CD4-positive, alpha-beta T cell treated with Interleukin-6 at 100 ng/mL for 8 hours (primary cell): ENCODE measurements at places on chromosomes 16 and 17.
A peak's percentile ranks its signal among the peaks of the same experiment; 100 is the strongest.

DNA sequence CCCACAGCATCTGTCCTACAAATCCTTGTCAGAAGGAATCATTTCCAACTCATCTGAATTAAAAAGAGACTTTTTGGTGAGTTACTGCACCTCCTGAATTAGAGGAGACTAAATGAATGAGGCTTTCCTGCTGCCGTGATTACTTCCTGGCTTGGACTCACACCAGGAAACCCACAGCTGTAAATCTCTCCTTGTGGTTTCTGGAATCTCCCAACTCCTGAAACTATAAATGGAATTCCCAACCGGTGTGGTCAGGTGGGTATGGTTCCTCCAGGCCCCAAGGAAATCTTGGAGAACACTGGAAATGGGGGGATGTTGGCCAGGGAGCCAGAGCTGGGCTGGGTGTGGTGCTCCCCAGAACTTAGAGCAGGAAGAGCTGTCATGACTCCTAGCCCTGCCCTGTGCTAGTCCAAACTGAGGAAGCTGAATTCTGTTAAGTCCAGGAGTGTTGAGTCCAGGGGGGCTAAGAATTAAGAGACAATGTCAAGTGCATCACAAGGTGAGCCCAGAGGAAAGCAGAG lies 216.4 kb downstream of the GSG1L start:
- no peak for DNase-seq

DNA sequence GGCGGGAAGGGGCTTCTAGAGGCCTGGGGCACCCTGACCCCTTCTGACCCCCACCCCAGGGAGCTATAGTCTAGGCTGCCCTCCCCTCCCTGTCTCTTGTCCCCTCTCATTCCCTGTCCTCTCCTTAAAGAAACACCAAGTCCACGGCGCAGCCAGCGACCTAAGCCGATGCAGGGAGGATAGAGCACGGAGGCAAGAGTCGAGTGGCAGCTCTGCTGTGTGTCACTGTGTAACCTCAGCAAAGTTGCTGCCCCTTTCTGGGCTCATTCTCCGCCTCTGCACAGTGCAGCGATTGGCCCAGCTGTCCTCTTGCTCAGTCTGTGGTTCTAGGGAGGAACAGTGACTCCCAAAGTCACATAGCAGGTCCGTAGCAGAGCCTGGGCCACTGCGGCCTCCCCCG lies 36.5 kb upstream of the SBK1 start:
- no peak for DNase-seq

DNA sequence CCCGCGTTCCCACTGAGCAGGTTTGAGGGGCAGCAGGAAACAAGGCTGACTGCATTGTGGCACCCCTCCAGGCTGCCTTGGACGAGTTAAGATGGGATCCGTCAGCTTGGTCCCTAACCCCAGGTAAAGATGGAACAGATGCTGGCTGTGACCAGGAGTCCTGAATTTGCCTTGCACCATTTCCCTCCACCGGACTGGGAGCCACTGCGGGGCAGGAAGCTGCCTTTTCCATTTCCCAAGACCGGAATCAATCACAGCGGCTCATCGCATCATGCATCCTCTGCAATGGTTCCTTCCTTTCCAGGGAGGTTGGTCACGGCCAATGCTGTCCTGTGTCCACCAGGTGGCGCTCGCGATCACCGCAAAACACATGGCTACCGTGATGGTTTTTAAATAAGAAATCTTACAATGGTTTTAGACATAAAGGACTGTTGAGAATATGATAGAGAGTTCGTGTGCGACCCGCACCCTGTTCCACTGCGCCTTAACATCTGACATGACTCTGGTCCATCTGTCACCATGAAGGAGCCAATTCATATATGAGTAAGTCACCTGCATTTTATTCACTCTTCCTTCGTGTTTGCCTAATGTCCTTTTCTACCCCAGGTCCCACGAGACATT lies 6.8 kb upstream of the MEAK7 start:
- peak; percentile 84 for DNase-seq

DNA sequence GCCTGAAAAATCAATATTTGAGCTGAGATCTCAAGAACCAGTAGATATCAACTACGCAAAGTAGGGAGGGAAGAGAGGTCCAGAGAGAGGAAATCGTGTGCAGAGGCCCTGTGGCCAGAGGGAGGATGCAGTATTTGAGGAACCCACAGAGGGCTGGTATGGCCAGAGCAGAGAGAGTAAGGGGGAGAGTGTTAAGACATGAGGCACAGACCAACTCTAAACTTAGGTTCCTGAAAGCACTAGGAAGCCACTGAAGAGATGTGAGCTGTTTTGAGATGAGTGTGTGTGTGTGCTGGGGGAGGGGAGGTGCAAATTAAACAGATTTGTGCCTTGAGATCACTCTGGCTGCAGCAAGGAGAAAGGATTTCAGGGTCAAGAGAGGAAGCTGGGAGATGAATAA lies 10.9 kb downstream of the SLC13A2 start:
- DNase-seq, result no peak

DNA sequence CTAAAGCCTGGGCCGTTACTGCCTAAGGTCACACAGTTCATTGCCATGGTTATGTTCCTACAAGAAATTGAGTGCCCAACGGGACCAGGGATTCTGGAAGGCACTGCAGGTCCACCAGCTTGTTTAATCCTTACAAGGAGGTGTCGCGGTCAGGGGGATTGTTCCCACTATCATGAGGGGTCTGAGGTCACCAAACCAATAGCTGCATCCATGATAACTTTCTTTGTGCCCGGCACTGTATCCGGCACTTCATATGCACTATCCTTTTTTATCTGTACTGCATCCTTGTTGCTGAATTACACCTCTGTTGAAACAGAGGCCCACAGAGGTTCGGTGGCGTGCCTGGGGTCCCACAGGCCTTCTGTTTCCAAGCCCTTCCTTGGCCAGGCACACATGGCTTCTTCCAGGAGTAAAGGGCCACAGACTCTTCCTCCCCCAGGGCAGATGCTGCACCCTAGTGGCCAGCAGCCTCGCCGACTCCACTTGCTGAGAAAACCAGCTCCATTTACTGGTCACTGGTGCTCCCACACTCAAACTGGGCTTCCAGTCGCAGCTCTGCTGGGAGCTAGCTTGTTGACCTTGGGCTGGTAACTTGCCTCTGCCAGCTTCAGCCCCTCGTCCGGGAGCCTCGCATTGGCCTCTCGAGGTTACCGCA lies 82.0 kb upstream of the PLCG2 start:
- peak; percentile 51 for DNase-seq

DNA sequence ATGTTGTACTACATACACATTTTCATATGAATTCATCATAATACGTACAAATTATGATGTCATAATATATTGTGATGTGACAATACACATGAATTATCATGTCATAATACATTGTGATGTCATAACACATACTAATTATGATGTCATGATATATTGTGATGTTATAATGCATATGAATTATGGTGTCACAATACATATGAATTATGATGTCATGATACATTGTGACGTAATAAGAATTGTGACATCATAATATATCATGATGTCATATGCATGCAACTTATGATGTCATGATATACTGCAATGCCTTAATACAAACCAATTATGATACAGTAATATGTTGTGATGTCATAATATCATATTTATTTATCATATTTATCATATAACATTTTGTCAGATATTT lies 2074.3 kb downstream of the TP53TG3F start:
- DNase-seq, result no peak

GRCh38 chr17:41676058-41676419 lies 12.6 kb upstream of the EIF1 start:
- DNase-seq, result no peak

- DNase-seq, result no peak
Measured at GRCh38 chr17:34644941-34645550, 65.7 kb downstream of the TMEM132E start.

DNA sequence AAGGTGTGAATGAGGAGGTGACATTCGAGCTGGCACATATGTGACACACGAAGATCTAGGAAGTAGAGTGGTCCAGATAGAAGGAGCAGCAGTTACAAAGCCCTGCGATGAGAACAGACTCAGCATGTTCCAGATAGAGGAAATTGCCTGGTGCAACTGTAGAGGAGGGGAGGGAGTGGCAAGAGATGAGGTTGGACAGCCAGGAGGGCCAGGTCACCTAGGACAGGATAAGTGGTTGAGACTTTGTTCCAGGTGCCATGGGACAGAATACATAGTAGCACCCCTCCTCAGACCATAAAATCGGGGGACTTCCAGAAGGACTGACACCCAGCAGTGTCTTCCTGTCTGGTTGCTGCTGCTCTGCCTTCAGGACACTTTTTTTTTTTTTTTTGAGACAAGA lies 11.0 kb upstream of the CENPT start:
- DNase-seq, result no peak

DNA sequence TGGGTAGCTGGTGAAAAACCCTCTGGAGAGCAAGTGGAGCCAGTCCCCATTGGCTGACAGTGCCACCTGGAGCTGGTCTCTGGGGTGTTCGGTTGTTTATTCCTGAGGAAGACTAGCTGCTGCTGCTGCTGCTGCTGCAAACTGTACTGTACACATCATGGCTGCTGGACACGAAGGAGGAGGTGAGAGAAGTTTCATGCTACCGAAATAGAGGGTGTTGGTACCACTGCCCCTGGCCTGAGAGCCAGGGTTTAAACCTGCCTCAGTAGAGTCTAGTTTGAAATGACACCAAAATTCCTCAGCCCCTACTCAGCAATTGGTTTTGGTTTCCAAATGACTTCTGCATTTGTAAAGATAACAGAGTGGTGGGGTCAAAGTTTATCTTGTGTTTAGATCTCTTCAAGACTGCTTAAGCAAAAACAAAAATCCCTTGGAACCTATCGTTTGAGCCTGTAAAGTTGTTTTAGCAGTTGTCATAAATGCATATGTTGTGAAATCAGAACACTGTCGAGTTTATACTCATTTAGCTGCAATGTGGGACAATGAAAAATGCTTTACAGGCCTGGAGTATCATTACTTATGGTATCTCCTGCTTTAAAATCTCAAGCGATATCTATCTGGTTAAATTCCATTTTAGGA lies 40.8 kb downstream of the CYB5B start:
- no peak for DNase-seq

GRCh38 chr16:85849388-85849787 lies 49.6 kb upstream of the IRF8 start:
- no peak for DNase-seq
